ENCODE measurements at places on chromosomes 2 and 18.

DNA sequence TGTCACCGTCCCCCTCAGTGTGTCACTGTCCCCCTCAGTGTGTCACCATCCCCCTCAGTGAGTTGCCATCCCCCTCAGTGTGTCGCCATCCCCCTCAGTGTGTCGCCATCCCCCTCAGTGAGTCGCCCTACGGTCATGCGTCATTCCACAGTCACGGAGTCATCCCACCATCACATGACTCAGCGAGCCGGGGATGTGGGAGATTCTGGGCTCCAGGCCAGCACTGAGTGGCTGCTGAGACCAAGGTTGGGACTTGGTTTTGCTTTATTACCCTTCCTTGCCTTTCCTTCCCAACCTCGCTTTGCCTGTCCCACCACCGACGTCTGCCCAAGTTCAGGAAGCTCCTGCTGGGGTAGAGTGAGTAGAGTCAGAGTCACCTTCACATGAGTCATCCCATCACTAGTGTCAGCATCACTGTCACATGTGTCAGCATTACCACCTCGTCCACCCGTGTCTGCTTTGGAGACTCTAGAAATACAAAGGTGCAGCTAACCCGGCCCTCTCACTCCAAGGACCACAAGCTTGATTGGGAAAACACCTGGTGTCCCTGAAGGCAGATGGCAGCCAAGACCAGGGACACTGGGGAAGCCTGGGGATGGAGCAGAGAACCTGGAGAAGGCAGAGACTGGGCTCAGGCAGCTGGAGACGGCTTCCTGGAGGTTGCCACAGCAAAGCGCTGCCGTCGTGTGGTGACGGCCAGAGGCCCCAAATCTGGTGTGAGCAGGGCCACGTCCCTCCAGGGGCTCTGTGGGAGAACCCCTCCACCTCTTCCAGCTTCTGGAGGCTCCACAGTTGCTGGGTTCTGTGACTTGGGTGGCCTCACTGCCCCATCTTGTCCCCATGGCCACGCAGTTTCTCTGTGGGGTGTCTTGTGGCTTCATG, 485.2 kb upstream of the SALL3 start:
- no peak for DNase-seq

GRCh38 chr2:149167001-149167780, 128.7 kb downstream of the LYPD6B start:
- DNase-seq, result peak; percentile 51

- no peak for DNase-seq
Observed at GRCh38 chr2:235135195-235135965, 183.6 kb downstream of the SH3BP4 start.

- DNase-seq, result no peak
Observed at GRCh38 chr18:67733088-67733487, 216.6 kb upstream of the DSEL start.

- DNase-seq, result no peak
Observed at GRCh38 chr2:60116161-60116875, 437.1 kb downstream of the BCL11A start.

- DNase-seq, result no peak
Observed at GRCh38 chr18:48548011-48548771, 9.4 kb downstream of the CTIF start.

GRCh38 chr2:234164493-234165413, 114.3 kb downstream of the SPP2 start:
- DNase-seq, result peak; percentile 40

- DNase-seq, result no peak
Observed at GRCh38 chr2:128502200-128502599, 183.5 kb upstream of the HS6ST1 start.

GRCh38 chr18:9101730-9102507, 580 bp upstream of the NDUFV2 start:
- DNase-seq, result peak; percentile 67

DNA sequence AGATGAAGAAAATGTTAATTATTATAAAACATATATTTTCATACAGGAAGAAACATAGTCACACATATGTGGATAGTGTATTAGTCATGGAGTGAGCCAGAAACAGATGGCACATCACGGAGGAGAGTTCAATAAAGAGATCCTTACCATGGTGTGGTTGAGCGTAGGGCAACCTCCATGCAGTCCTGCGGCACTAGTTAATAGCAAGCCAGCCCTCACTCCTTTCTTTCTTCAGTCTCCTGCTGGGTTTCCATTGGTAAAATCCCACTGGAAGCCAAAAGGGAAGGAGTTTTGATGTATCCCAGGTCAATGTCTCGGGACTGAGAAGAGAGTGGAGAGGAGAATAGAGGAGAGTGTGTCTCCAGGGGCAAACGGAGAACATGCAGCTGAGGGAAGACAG, 328.1 kb downstream of the NR4A2 start:
- no peak for DNase-seq

GRCh38 chr2:159505196-159505595, 111.2 kb downstream of the BAZ2B start:
- DNase-seq, result no peak

DNA sequence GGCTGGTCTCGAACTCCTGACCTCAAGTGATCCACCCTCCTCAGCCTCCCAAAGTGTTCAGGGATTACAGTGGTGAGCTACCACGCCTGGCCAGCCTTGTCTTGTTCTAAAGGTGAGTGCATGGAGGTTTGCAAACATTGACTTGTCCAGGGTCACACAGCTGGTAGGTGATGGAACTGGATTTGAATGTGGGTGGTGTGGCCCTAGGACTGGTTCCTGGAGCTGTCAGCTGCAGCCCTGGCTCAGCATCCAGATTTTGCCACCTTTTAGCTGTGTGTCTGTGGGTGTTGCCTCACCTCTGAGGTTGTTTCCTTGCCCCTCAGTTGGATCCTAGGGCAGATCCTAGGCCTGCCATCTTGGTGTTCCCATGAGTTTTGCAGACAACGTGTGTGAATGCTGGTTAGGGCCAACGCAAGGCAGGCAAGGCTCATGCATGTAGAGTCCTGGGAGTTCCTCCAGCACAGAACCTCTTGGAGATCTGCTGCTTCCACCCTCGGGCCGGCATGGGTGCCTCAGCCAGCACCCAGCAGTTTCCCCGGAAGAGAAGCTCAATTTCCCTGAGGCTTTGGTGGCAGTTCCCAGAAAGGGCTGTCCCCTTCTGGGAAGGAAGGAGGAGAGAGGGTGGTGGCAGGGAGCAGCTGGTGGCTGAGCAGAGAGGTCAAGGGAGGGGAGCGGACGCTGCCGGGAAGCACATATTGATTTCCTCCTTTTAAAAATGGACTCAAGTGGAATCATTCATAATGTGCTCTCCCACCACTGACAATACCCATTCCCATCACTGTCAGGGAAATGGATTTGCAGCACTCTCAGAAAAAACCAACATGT, 127.6 kb upstream of the HS6ST1 start:
- no peak for DNase-seq

- no peak for DNase-seq
Observed at GRCh38 chr2:157150747-157151146, 106.8 kb upstream of the GALNT5 start.

- DNase-seq, result no peak
Observed at GRCh38 chr2:58064086-58064485, 17.5 kb downstream of the VRK2 start.

DNA sequence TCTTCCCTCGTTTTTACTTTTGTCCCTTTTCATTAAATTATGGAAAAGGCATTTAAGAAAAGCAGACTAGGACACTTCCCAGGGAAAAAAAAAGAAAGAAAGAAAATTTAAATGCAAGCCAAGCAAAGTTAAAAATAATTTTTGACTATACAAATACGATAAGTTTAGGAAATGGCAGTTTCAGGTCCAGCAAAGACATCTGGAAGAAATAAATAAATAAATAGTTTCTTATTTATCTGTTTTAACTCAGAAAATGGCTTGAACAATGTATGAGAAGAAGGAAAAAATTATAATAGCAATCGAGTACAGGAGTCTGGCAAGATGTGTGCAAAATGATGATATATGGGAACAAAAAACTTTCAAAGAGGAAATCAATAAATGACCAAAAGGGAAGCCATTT, 114.6 kb upstream of the NCKAP5 start:
- DNase-seq, result no peak

DNA sequence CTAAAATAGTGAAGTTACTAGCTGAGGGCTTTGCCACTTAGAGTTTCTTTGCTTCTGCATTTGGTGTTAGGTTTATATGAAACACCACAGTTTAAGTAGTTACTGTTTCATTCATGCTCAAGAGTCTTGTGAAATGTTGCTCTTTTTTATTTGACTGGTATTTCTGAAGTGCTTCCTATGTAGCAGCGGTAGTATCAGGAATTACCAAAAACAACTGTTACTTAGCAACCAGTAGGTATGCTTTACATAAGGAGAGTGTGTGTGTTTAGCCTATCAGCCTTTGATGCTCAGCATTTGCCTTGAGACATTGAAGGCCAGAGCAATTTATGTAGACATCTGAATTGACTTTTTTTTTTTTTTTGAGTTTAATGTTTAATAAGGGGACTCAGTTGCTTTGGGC, 3.6 kb downstream of the DIS3L2 start:
- no peak for DNase-seq

GRCh38 chr2:36409935-36410334, 54.4 kb downstream of the CRIM1 start:
- no peak for DNase-seq

GRCh38 chr2:71705171-71705960, 252.0 kb downstream of the DYSF start:
- DNase-seq, result no peak

DNA sequence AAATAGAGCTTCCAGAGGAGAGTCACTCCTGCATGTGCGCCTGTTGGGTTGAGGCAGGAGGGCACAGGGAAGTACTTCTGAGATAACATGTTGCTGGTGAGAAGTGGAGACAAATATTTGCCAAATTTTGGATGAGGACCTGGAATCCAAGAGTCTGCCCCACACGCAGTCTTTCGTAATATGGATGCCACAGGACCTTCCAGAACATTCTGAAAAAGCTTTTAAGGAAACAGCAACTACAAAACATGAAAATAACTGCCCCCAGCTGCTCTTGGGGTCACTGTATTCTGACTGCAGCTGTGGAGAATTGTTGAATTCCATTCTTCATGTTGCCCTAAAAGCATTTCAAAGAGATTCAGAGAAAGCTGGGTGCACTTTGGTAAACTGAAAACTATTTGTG, 227.5 kb downstream of the C1D start:
- no peak for DNase-seq

- no peak for DNase-seq
Observed at GRCh38 chr2:145724311-145724898, 1204.5 kb upstream of the ZEB2 start.

GRCh38 chr2:105324732-105325131, 4.8 kb downstream of the TGFBRAP1 start:
- no peak for DNase-seq

DNA sequence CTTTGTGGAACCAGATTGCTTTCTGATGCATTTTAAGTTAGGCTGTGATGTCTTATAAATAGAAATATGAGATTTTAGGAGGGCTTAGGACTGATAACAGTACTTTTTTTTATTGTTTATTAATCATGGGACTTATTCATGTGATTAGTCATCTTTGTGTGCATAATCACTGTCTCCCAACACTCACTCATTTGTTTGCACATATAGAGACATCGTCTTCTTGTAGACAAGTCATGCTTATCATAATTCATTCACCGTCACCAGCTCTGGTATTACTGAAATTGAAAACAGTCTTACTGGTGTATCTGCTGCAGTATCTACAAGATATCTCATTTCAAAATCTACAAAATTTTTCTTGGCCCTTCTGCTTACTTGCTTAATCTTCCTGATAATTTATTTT, 45.8 kb downstream of the WDR7 start:
- no peak for DNase-seq

GRCh38 chr2:106878206-106878605, 7.8 kb downstream of the ST6GAL2 start:
- DNase-seq, result no peak

DNA sequence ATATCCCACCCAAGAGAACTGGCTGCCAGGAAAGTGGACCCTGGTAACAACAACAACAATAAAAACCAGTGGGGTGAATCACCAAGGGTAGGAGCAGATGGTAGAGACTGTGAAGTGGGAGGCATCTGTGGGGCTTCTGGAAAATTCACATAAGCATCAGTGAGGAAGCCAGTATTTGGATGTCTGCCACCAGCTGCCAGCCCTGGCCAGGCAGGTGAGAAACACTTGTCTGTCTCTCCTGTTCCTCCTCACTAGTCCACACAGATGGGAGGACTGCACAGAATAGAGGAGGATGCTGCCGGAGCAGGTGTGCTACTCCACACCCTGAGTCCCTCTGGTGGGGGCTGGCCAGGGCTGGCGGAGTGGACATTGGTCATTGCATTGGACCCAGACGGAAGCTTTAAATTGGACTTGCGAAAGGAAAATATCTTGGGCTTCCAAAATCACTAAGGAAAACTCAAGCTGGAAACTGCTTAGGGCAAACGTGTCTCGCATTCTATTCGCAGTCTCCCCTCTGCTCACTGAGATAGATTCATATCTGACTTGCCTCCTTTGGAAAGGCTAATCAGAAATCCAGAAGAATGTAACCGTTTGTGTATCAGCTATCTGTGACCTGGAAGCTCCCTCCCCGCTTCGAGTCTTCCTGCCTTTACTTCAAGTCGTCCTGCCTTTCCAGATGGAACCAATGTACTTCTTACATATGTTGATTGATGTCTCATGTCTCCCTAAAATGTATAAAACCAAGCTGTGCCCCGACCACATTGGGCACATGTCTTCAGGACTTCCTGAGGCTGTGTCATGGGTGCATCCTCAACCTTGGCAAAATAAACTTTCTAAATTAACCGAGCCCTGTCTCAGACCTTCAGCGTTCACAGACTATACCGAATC, 69.1 kb downstream of the NAB1 start:
- DNase-seq, result no peak
